ENCODE measurements at places on chromosomes 6 and 20.

GRCh38 chr6:80133020-80133419 lies 26.5 kb downstream of the BCKDHB start:
- DNase-seq = peak; percentile 22

GRCh38 chr6:51299621-51300380 lies 481.1 kb downstream of the TFAP2B start:
- no peak for DNase-seq

- no peak for DNase-seq
Observed at GRCh38 chr6:43509142-43509983, 783 bp downstream of the LRRC73 start.

DNA sequence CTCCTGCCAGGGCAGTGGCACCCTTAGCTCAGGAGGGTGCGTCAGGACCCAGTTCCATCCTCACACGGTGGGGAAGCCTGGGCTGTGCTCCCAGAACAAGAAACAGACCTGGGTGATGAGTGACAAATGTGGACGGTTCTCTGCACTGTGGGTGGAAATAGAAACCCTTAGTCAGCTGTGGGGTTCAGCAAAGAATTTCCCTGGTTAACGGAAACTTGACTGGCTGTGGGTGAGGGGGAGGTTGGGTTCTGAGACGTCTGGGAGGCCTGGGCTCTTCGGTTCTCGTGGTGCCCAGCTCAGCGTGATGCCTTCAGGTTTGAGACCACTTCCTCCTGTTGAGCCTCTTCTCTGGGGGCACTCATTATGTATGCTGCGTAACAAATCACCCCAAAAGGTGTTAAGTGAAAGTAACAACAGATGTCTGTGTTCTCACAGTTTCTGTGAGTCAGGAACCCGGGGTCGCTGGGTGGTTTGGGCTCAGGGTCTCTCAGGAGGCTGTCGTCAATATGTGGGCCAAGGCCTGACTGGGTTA lies 53.1 kb upstream of the FAM83D start:
- peak; percentile 85 for DNase-seq

- DNase-seq = no peak
Observed at GRCh38 chr20:4544765-4545164, 176.9 kb upstream of the PRND start.

GRCh38 chr6:135759831-135760230 lies 91.7 kb upstream of the PDE7B start:
- DNase-seq = no peak

DNA sequence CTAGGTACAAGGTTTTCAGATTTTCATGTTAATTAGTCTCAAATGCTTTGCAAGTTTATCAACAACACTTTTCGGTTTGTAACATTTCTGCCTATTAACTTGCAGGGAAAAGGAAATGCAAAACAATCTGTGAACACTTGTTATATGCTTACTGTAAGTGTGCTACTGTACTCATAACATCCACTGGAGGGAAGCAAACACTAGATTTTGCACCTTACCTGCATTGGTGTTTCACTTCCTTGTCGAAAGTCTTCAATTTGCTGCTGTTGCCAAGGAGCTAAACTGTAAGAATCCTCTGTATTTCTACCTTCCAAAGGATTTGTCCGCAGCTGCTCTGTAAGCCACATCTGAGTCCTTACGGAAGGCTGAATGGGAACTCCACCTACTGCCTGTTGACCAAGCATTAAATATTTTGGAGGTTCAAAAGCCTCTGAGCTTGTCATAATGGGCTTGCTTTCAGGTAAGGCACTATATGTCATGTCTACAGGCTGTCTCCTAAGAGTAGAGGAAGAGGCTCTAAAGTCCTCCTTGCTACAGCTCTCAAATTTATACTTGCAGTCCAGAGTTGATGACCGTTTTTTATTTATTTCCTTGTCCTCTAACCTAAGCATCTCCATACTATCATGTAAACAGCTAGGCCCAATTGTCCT lies 17.3 kb downstream of the PLN start:
- no peak for DNase-seq

DNA sequence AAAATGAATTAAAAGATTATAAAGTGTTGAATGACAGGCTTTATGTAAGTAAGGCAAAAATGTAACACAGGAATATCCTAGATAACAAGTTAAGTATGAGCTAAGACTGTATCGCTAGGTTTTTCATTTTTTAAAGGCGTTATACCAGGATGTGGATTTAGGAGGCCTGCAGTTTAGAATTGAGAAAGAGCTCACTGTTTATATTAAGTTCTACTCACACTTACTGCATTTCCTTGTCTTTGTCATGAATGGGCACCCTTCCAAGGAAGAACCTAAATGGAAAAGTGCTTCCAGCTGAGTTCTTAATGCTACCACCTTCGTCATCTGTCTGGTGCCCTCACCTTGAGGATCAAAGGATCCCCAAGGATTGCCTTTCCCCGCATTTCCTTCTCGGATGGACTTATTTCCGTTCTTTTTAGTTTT lies 148.7 kb downstream of the SOX4 start:
- no peak for DNase-seq

DNA sequence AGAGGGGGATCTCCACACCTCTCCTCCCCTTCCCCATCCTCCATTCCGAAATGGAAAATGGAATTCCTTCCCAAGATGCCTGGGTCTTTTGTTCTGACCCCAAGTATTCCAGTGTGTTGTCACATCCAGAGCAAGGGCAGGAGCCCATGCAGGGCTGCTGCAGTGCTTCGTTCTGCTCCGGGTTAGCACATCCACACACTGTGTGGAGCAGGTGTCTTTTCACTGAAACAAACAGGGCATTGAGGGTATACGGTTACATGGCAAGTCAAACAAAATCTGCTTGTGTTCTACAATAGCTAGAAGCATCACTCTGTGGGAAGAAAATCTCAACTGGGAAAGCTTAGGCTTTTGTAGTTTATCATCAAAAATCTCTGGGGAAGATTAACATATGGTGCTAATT lies 56.9 kb downstream of the LYRM2 start:
- no peak for DNase-seq

GRCh38 chr6:113967777-113968176 lies 3.2 kb downstream of the HDAC2 start:
- DNase-seq = no peak

- DNase-seq = no peak
Observed at GRCh38 chr20:32576560-32576959, 8.6 kb downstream of the NOL4L start.

- no peak for DNase-seq
Observed at GRCh38 chr6:29994826-29995225, 52.5 kb downstream of the HLA-A start.

GRCh38 chr20:2801286-2801728 lies 880 bp upstream of the CPXM1 start:
- DNase-seq = no peak

DNA sequence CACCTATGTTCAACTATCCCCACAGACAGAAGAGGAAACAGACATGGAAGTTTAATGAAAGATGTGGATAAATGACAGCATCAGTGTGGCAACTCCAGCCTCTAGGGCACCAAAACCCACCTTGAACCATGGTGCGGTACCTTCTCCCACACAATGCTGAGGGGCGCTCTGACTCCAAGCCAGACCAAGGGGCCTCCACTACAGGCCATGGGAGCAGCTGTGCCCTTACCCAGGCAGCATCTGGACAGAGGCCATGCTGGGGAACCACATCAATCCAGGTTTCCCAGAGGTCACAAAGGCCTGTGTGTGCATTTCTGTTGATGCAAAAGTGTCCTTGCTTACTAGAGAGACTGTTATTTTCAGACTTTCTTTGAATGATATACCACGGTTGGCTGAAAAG lies 4.1 kb downstream of the PRR18 start:
- DNase-seq = no peak

DNA sequence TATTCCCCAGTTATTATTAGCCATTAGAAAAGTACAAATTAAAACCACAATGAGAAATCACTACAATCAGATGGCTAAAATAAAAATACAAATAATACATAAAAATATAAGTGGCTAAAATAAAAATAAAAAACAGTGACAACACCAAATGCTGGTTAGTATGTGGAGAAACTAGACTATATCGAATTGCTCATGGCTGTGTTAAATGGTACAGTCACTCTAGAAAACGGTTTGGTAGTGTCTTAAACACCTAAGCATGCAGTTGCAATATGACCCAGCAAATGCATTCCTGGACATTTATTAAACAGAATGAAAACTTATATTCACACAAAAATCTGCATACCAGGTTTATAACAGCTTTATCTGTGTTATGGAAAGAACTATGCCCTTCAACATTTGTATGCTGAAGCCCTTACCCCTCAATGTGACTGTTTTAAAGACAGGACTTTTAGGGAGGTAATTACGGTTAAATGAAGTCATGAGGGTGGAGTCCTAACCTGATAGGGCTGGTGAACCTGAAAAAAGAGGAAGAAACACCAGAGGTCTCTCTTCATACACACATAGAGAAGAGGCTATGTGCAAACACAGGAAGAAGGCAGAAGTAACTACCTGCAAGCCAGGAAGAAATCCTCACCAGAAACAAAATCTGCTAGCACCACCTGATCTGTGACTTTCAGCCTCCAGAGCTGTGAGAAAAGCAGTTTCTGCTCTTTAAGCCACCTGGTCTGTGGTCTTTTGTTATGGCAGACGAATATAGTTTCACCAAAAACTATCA lies 84.9 kb downstream of the ASCC3 start:
- no peak for DNase-seq

GRCh38 chr6:110319843-110320242 lies 38.3 kb downstream of the METTL24 start:
- no peak for DNase-seq

DNA sequence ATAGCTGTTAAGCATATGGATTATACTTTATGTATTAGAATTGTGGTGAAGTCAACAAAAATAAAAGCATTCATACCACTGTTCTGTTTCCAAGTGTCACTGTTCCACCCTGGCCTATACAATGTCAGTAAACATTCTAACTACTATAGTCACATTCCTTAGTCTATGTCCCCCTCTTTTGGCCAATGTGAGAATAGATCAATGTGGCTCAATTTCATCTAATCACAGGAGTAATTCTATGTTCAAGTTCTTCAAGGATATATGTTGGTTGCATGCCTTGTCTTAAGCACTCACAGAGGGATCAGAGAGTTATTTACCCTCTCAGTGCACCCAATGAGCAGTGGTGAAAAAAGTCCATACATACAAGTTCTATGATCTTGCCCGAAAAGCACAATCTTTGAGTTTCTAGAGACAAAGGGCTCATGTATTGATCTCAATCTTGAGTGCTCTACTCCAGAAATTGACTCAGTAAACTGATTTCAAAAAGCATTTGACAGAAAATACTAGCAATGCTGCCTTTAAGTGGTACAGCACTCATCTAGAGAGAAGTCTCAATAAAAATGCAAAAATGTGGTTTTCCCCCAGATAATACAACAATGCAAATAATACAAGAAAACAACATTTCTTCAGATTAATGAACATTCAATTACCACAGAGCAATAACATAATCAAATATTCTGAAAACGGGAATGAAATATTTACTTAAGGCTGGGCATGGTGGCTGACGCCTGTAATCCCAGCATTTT lies 16.5 kb downstream of the SMLR1 start:
- DNase-seq = no peak

GRCh38 chr20:50169329-50169823 lies 15.9 kb upstream of the PEDS1 start:
- peak; percentile 66 for DNase-seq

DNA sequence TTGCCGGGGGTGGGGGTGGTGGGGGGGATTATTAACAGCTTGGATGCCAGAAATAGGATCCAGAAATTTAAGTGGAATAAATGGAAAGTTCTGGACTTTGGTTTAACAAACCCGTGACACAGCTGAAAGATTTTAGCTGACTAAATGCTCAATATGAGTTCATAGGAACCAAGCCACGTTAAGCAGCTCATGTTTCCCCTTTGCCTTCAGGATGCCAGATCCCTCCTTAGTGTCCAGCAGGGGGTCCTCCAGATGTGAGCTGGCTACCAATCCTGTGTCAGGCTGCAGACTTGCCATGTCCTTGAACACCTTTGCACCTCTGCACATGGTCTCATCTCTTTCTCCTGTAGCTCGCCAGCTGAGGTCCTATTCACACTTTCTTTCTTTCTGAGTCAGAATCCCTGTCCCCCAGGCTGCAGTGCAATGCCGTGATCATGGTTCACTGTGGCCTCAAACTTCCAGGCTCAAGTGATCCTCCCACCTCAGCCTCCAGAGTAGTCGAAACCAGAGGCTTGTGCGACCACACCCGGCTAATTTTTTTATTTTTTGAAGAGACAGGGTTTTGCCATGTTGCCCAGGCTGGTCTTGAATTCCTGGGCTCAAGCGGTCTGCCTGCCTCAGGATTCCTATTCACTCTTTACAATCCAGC lies 133.3 kb upstream of the ARMC2 start:
- DNase-seq = no peak

GRCh38 chr6:5866547-5867051 lies 140.1 kb downstream of the NRN1 start:
- no peak for DNase-seq

DNA sequence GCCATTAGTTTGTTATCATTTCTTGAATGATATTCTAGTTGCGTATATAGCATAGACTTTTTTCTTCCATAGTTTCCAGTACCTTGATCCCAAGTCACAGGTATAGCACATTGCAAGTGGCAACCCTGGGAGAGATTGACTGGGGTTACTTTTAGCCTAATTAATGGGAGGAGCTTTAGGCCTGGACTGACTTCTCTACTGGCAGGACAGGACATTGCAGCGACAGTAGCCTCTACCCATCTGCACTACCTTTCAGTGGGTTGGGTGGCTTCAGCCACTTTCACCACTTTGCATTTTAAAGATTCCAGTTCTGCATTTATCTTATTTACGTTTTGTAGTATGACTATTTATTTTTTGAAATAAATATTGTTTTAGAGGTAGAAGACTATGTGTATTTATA lies 320.3 kb downstream of the RIMS1 start:
- DNase-seq = no peak

DNA sequence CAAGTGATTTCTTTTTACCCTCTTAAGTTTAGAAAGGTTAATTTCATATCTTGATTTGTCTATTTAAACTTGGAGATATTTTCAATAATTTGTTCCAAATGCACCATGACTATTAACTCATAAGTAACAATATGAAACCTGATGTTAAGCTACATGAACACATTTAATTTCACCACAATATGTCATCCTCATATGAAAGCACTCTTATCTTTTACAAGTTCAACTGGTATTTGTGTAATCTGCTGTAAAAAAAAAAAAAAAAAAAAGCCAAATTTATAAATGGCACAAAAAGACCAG lies 110.4 kb downstream of the HFE start:
- no peak for DNase-seq

- no peak for DNase-seq
Observed at GRCh38 chr20:39702701-39703349, 740.7 kb downstream of the DHX35 start.

- no peak for DNase-seq
Observed at GRCh38 chr6:55937261-55937947, 62.0 kb upstream of the BMP5 start.

- no peak for DNase-seq
Observed at GRCh38 chr20:5080384-5080877, 39.3 kb downstream of the PCNA start.

- DNase-seq = no peak
Observed at GRCh38 chr6:157054531-157054979, 268.8 kb downstream of the TMEM242 start.

- DNase-seq = no peak
Observed at GRCh38 chr6:75611011-75611701, 9.5 kb downstream of the SENP6 start.

GRCh38 chr6:84618046-84618752 lies 146.2 kb downstream of the TBX18 start:
- DNase-seq = no peak
